ENCODE measurements at places on chromosomes 5 and 9.

GRCh38 chr5:83568186-83568585 is 96.6 kb downstream of the VCAN start:
- DNase-seq = peak; percentile 79

DNA sequence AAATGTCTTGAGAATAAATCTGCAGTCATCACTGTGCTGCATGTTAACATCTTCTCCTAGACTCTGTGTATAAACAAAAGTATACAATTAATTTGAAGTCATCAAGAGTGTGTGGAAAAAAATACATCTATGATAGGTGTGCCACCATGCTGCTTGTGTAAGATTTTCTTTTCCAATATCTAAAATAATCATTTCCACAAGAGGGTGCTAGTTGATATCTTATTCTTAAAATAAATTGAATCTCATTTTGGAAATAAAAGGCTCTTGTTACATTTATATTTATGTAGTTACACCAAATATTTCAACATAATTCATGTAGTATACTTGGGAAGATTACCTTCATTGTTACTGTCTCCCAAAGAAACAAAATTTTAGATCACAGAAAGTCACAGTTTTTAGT is 14.1 kb upstream of the MOCS2 start:
- no peak for DNase-seq

- DNase-seq = no peak
These were observed 146.8 kb downstream of the MUSK start for GRCh38 chr9:110815361-110815760.

GRCh38 chr5:124697933-124698591 is 48.4 kb downstream of the ZNF608 start:
- DNase-seq = no peak

DNA sequence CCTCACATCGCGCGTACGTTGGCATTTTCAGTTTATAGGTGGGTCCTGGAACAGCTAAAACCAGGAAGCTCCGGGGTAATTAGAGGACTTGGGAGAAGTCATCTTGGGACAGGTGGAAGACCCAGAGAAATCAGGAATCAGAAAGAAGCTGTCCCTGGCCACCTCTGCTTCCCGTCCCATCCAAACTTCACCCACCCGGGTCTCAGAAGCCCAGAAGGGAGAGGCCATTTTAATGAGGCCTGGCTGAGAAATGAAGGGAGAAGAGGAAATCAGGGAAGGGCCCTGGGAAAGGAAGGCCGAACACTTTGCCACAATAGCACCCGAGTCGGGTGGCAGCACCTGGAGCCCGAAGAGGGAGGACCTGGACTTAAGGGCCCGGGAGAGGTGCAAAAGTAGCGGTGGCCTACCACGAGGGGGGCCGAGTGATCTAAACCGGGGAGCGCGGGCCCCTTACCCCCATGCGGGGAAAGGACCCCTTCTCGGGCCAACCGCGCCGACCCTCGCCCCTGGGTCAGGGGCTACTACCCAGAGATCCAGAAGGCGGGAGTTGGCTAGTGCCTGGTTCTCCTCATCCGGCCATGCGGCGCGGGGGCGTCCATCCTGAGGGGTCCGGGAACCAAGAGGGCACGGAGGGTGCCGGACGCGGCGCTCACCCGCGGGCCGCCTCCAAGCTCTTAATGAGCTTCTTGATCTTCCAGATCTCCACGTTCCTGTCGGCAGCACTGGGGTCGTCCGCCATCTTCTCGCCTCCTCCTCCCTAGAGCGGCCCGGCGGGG is 668 bp downstream of the ETF1 start:
- no peak for DNase-seq

DNA sequence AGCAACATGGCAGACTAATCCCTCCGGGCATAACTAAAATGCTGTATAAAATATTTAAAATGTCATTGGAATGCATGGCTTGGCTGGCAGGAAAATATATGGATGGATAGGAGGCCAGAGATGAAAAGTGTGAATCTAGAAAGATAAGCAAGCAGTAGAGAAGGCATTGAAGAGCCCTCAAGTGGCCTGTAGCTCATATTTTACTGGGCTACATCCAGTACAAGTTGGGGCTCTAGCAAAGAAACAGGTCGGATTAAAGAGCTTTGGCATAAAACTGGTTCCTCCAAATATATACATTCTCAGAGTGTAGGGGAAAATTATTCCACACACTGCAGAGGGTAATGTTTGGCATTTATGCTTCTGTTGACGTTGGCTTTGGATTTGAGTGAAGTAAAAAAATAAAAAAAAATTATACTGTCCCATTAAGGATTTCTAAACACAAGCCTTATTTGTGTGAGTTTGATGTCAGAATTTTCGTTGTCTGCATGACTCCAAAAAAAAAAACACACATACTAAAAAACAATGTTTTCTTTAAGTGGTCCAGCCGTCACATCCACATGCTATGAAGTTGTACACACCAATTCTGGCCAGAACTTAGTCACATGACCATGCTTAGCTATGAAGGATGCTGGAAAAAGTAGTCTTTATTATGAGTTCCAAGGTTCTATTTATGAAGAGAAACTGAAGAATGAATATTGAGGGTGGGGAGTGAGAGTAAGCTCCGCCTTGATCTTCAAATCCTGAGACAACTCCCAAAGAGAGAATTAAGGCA is 147.0 kb downstream of the TLE1 start:
- DNase-seq = no peak

- DNase-seq = peak; percentile 58
These were observed 9.2 kb downstream of the INSYN2B start for GRCh38 chr5:169970911-169971765.

DNA sequence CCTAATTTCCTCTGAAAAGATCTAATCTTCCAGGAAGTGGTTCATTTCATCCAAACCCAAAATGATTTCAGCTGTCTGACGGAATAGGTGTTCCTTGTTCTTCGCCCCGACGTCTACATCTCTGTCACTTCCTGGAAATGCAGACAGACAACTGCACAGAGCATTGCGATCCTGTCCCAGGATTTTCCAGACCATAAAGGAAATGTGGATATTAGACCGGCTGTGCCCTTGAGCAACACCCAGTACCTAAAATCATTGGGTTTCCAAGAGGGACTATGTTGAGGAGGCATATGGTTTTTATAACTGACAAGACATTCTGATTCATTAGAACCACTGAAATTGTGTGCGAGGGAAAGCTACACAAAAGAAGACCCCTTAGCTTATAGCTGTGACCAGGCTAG is 74.2 kb downstream of the MSX2 start:
- DNase-seq = no peak

DNA sequence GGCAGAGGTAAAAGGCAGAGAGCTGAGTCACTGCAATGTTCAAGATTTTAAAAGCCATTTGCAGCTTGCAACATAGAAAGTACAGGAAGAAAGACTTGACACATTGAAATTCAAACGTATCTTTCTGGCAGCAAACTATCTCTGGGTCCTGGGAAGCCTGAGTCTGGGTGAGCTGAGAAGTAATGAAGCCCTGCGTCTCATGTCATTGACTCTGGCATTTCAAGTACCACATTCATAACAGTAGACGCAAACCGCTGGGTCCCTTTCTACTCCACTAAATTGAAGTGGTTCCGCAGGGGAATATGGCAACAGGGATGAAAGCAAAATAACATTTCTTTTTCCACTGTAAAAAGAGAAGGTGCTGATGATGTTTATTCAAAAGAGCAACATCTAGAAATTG is 694.3 kb downstream of the BRINP1 start:
- no peak for DNase-seq

DNA sequence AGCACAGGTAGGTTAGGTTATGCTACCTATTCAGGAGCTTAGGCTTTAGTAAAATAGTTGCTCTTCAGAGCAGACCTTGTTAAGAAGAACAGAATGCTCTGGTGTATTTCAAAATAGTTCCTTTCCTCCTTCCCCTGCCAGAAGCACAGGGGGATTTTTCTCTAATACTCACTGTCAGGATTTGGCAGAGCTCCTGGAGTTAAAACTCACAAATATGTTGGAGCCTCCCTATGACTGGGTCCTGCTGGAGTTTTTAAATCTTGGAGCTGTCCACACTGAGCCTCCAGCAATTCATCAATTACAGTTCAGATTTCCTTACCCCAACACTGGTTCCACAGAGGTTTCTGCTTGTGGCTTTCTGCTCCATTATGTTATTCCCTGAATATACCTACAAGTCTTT is 1233.8 kb upstream of the WWC1 start:
- no peak for DNase-seq

DNA sequence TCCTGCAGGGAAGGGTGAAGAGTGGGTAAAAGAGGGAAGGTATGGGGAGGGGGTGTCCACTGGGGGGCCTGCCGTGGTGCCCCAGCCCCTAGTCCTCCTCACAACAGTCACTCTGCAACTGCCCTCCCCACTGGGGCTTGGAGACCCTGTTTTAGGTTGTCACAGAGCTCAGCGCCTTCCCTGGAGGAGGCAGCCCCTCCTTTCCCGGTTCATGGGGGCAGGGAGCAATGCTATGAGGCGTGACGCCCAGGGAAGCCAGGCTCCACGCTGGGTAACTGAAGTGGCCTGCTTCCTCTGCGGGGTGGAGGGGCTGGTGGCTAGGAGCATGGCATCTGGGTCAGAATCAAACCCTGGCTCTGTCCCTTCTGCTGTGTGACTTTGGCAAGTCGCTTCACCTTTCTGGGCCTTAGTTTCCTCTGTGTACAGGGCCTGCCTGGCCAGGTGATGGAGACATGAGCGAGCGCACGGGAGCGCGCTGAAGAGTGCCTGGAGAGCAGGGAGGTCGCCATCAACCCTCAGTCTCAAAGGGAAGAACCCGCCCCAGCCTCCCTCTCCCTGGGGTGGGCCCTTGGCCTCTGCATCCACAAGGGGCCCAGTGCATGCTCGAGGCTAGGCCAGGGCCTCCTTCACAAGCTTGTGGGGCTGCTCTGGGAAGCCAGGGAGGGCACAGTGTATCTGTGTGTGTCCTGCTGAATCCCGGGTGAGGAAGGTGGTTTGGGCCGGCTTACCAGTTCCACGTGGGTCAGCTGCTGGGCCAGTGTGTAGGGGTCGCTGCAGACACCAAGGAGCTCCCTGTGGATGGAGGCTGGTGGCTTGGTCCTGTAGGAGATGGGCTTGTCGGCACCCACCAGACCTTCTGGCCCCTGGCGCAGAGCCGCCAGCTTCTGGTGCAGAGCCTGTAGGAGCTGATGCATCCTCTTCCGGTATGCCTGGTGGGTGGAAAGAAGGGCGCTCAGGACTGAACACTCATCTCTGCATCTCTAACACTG is 56.4 kb upstream of the RNF130 start:
- no peak for DNase-seq

DNA sequence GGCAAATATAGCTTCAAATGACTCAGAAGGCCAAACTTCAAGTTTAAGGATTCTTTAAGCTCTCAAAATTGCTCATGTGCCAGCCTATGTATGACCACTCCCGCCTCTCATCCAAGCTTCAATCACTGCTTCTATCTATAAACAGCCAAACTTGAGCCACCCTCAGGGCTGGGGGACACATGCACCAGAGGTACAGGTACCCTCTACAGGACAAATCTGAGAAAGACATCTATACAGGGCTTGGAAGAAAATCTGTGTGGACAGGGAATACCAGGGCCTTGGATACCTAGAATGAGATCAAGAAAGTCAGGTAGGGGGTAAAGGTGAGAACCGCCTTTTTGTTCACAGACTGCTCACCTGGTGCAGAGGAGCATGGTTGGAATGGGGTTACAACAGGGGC is 217.9 kb downstream of the ATPSCKMT start:
- DNase-seq = no peak

DNA sequence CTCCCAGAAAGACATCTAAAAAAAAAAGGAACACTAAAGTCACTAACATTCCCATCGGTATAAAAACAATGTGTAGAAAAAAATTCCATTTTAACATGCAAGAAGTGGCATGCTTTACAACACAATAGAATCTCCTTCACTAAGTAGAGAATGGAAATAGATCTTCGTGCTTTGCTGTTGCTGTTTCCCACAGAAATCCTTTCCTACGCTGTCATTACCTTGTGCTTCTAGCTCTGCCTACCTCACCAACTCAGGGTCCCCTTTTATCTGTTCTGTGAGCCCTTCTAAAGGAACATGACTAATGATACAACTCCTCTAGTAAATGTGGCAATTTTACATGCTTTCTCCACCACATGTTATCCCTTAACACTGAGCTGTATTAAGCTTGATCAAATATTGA is 202.9 kb downstream of the MCTP1 start:
- peak; percentile 65 for DNase-seq
